Activated naive CD4-positive, alpha-beta T cell treated with anti-CD3 and anti-CD28 coated beads for 36 hours (primary cell): ENCODE measurements at places on chromosomes 16 and 17.

DNA sequence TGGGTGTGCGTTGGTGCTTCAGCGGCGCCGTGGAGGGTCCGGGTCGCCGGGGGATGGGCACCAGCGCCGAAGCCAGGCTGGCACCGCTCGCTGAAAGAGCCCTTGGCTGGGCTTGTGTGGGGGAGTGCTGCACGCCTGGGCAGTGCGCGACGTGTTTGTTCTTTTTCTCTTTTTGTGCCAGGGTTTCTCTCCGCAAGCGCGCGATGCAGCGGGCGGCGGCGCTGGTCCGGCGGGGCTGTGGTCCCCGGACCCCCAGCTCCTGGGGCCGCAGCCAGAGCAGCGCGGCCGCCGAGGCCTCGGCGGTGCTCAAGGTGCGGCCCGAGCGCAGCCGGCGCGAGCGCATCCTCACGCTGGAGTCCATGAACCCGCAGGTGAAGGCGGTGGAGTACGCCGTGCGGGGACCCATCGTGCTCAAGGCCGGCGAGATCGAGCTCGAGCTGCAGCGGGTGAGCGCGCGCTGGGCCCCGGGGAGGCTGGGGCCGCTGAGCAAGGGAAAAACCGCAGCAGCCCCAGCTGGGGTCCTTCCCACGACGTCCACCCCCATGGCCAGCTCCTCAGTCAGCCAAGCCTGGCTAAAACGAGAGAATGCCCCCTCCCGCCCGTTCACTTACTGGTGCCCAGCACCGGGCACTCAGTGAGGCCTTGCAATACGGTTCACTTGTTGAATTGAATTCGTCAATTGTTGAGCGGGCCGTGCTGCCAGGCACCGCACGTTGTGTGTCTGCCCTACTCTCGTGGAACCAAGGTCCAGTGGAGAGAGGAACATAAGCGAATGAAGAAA lies 541 bp downstream of the GPT2 start:
- DNase-seq, result peak; percentile 22

GRCh38 chr16:78902321-78902720 lies 698.2 kb downstream of the MAF start:
- DNase-seq, result no peak

DNA sequence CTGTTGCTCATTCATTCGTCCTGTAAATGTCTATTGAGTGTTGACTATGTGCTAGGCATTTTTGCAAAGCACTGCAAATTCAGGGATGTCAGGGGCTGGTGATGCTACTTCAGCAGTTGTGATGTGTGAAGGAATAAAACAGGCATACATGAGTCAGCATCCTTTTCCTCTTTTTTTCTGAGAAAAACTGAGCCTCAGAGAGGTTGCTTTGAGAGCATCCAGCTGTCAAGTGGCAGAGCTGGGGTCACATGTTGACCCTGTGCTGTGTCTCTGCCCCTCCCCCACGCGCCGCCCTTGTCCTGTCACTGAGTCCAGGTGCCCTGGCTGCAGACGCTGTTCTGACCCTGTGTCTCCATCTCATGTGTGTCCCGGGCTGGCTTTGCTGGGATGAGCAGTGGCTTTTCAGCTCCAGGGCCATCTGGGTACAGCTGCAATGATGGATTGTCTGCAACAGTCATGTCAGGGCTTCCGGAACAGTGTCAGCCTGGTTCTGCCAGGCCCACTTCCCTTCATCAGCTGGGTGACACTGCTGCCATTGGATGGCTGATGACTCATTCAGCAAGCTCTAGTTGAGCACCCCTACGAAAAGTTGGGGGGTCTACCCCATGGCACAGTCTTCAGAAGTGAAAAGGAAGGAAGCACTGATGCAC lies 14.9 kb downstream of the SEC14L5 start:
- DNase-seq, result no peak

GRCh38 chr16:15704545-15704987 lies 54.5 kb downstream of the NDE1 start:
- DNase-seq, result peak; percentile 88

DNA sequence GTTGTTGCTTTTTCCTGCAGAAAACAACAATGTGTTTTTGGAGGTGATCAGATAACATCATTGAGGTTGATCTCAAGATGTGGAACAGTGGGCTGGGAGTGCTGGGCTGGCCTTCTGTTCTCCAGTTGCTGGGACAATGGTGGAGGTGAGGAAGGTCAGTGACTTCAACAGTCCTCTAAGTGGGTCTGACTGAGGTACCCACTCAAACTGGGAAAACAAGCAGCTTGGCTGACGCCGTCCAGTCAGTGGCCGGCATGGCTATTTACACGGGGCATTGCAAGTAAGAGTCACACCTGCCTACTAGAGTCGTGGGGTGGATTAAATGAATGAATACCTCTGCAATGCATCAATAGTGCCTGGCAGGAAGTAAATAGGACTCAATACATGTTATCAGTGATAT lies 386.7 kb upstream of the ZFHX3 start:
- DNase-seq, result no peak

DNA sequence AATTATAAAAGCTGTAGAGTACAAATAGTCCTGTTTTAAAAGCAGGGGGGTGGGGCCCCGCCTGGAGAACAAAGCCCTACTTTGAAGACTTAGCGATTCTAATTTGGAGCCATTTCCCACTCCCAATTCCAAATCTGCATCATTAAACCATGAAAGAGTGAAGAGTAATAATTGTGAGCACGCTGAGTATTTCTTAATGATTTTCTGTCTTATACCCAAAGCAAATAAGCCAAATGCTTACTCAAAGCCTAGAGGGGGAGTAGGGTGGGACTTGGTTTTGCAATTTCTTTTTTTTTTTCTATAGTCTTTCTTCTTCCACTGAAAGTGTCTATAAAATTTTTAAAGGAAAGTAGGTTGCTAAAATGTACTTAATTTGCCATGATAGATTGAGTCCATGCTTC lies 470.1 kb downstream of the TOX3 start:
- no peak for DNase-seq

DNA sequence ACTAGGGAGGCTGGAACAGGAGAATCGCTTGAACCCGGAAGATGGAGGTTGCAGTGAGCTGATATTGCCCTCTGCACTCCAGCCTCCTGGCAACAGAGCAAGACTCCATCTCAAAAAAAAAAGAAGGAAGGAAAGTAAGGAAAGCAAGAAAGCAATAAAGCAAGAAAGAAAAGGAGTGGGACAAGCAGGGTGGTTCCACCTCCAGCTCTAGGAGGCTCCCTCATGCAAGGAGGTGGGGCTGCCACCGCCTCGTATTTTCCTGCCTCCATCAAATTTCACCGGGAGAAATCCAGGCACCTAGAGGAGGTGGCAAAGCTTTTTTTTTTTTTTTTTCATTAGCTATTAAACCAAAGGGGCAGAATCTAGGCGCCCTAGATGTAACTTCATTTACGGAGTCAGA lies 1.0 kb downstream of the CYB561 start:
- no peak for DNase-seq

- no peak for DNase-seq
Observed at GRCh38 chr17:5901731-5902130, 168.4 kb upstream of the WSCD1 start.

DNA sequence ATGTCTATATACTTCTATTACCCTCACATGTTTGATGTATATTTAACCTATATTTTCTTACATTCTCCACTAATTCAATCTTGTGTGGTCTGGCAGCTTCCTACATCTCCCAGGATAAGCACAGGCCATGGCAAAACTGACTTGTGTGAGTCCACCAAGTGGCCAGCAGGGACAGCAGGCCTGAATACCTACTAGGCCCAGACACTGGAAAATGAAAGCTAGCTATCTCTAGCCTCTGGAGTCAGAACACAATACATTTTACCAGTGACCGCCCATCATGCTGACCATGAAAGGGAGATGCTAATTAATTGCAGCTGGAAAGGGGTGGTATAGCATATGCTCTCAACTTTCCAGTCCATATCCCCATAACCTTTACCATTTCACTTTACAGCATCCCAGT lies 132.3 kb downstream of the PCTP start:
- DNase-seq, result no peak

GRCh38 chr16:89841275-89841674 lies 13.0 kb downstream of the SPIRE2 start:
- no peak for DNase-seq

GRCh38 chr16:3171181-3171854 lies 16.7 kb upstream of the OR1F1 start:
- DNase-seq, result peak; percentile 84

GRCh38 chr17:81388612-81389367 lies 6.5 kb upstream of the BAHCC1 start:
- DNase-seq, result no peak

- no peak for DNase-seq
Observed at GRCh38 chr17:49914664-49915063, 54.3 kb upstream of the DLX4 start.

- DNase-seq, result no peak
Observed at GRCh38 chr17:74646231-74646630, 22.7 kb upstream of the CD300E start.
